Glomerular endothelial cell (primary cell): ENCODE measurements at places on chromosomes 4 and X. TPM values are rescaled to one million over a fixed set of nuclear protein-coding genes. Genes with fewer than 3 reads are reported as not detected.

DNA sequence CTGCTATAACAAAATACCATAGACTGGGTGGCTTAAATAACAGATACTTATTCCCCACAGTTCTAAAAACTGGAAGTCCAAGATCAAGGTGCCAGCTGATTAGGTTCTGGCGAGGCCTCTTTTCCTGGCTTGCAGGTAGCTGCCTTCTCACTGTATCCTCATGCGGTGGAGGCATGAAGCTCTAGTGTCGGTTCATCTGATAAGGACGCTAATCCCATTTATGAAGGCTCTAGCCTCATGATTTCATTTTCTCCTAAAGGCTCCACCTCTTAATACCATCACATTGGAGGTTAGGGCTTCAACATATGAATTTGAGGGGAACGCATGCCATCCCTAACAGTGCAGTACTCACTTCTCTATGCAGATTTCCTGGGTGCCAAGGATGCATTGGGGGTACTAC lies 57.9 kb upstream of the STIM2 start:
- DNase-seq = no peak

- DNase-seq = no peak
Observed at GRCh38 chrX:69362856-69363255, 141.3 kb upstream of the NALF2 start.

The GLUD2 gene
- 1.6 and 1.7 TPM in 2 replicates for total RNA-seq

- no peak for DNase-seq
Observed at GRCh38 chr4:105622269-105622668, 69.8 kb downstream of the ARHGEF38 start.
